ENCODE measurements at places on chromosomes 5 and 9. TPM values are rescaled to one million over a fixed set of nuclear protein-coding genes. Genes with fewer than 3 reads are reported as not detected.

- peak; percentile 32 for DNase-seq
These were observed 427.8 kb downstream of the KDM4C start for GRCh38 chr9:7185612-7186011.

DNA sequence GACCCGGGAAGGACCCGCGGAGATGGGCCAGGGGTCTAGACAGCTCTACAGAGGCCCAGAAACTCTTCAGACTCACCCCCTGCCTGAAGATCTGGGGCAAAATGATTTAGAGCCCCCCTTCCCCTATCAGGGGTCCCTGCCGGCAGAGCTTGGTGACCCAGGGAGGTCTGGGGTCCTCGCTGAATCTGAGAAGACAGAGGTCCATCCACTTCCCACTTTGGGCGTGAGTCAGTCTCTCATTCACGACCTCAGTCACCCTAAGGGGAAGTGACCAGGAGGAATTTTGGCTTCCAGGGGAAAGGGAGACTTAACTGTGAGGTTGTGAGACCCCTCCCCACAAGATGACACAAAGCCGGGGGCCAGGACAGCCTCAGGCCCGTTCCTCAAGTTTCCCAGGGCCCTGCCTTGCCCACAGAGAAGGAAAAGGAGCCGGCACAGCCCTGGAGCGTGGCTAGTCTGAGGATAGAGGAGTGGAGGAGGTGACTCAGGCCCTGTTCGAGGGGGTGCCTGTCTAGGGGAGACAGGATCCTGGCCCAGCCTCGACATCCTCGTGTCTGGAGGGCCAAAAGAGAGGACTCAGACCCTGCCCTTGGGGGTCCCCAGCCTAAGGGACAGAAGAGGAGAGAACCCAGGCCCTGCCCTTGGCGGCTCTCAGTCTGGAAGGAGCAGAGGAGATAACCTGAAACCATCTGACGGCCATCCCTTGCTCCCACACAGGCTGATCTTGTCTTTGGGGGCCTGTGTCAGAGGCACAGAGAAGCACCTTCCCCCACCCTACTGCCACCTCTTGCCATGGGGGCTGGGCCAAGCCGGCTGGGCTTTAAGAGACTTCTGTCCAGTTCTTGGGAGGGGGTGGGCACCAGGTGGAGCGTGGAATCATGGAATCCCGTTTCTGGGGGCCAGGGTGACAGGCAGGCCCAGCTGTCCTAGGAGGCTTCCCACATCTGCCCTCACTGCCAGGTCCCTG is 889 bp downstream of the PDLIM4 start:
- DNase-seq, result no peak

DNA sequence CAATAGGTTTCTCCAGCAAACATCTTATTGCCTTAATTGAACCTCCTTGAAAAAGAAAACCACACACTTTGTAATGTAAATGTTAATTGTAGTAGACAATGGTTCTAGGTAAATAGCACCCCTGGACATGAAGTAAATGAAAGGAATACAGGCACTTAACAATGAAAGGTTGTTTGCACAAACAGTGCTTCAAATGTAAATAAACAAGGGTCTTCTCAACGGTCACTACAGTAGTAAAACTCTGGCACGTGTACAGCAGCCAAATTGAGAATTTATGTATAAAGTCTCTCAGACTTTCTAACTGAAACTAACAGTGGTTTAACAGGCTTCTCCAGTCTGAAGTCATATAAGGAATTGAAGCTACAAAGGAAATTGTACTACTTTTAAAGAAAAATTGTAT is 218.3 kb downstream of the MEF2C start:
- DNase-seq, result no peak

DNA sequence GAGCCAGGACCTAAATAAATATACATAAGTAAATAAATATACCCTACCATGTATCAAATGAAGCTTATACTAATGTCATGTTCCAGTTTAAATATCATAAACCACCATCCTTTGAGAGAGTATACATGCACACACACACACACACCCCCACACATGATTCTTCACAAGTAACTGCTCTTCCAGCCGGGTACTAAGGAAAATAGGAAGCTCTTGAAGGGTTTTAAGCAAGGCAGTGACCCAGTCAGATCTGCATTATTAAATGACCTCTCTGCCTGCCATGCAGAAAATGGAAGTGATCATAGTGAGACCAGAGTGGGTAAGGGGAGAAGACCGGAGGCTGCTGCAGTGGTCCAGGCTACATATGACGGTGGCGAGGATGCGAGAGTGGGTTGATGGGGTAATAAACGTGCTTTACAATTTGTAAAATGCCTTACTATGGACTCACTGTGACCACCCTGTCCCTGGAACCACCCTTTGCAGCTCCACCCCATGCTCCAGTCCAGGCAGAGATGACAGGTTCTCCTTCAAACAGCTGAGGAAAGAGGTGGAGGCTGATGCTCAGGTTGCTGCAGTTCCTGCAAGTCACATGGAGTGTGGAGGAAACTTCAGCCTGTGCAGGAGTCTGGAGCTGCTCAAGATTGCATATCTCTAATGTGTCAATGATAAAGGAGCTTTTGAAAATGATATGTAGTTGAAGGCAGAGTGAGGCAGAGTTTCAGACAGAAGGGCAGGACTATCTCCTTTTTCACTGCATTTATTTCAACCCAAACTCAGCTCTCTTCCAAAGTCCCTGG is 38.8 kb upstream of the NDFIP1 start:
- DNase-seq, result no peak

GRCh38 chr9:118444403-118444802 is 740.2 kb downstream of the TLR4 start:
- no peak for DNase-seq

DNA sequence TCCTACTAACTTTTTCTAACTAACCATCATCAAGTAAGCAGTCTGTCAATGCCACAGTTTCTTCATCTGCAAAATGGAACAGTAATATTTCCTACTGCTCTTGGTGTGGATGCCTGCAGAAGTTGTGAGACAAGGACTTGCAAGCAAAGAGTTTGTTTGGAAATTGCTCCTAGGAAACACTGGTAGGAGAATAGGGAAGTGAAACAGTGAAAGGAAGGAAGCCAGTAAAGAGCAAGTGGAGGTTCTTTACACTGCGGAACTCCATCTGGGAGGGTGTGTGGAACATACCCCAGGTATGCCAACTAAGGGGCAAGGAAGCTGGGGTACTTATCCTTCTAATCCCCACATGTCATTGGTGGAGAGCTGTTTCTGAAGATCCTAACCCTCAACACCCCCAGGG is 119.9 kb downstream of the FOXD1 start:
- no peak for DNase-seq

- peak; percentile 85 for DNase-seq
These were observed 401.1 kb upstream of the TRPC7 start for GRCh38 chr5:136766456-136766855.

GRCh38 chr5:173411791-173412555 is 83.8 kb upstream of the STC2 start:
- no peak for DNase-seq

GRCh38 chr9:115357821-115358220 is 239.9 kb upstream of the TNC start:
- DNase-seq, result no peak

DNA sequence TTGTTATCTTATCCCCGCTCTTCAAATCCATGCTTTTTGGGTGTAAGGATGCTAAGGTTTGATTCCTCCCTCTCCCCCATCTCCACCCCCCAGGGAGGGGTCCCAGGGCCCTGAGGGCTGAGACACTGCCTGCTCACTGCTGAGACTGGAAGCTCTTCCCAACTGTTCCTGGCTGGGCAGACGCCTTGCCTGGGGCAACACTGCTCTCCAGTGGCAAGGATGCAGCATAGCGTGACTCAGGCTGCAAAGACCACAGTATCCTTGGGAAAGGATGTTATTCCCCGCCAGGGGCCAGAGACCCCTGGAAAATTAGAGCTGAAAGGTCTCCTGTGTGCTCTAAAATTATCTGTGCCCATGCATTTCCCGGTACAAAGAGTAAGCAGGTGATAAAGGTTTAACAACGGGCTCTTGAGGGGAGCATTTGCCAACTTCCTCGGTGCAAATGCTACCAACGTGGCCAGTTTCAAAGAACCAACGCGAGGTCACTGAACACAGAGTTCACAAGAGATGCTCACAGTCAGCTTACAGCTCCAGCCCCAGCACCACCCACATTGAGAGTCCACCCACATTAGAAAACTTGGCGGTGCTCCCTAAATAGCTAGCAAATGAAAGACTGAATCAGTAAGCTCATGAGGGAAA is 271.9 kb downstream of the NSG2 start:
- peak; percentile 48 for DNase-seq

- DNase-seq, result no peak
These were observed 50.1 kb upstream of the PWWP2A start for GRCh38 chr5:160169326-160169725.

- DNase-seq, result no peak
These were observed 13.1 kb downstream of the NR6A1 start for GRCh38 chr9:124758061-124758460.

GRCh38 chr5:71719063-71719964 is at the start of gene CARTPT:
CARTPT (plus strand) TSS chr5:71719275; CDS start chr5:71719294, 19 bp downstream.
- DNase-seq, result no peak

DNA sequence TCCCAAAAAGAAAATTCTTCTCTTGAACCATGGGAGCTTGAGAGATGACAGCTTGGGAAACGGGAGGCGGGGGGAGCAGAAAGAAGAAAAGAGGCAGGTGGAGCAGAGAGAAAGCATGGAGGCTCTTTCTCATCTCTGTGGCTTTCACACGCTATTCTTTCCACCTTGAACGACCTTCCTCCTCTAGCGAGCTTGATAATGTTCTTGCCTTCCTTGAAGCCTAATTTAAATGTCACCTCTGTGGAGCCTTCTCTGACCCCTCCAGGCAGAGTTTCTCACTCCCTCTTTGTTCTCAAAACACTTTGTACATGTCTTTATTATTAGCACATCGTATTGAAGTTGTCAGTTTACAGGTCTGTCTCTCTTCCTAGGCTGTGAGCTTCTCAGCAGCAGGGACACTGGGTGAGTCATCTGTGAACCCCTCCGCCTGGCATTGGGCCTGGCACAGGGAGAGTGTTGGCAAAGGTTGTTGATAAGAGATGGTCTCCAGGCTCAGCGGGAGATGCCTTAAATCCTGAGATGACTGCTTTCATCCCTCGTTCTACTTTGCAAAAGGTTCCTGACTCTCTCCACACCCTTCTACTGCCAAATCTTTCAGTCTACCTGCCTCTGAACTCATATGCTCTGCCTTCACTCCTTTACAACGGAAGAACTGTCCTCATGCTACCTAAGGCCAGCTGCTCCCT is 14.1 kb upstream of the STRBP start:
- DNase-seq, result peak; percentile 66

DNA sequence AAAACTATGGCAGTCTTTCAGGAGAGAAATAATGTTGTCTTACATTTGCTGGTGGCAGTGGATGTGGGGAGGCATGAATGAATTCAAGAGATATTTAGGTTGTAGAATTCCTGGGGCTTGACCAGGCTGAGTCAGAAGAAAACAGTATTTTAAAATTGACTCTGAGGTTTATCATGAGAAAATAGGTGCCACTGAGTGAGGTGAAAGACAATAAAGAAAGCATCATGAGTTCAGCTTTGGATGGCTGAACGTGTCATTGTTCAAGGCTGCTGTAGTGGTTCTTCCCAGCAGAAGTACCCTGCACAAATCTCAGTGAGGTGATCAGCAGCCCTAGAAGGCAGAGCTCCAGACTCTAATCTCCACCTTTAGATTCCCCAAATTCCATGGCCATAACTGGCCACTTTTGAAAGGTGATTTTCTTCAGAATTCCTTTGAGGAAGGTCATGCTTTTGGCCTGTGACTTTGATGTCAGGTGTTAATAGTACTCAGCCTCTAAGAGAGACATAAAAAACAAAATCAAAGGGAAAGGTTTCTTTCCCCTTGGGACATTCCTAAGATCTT is 395.4 kb downstream of the NTRK2 start:
- no peak for DNase-seq

DNA sequence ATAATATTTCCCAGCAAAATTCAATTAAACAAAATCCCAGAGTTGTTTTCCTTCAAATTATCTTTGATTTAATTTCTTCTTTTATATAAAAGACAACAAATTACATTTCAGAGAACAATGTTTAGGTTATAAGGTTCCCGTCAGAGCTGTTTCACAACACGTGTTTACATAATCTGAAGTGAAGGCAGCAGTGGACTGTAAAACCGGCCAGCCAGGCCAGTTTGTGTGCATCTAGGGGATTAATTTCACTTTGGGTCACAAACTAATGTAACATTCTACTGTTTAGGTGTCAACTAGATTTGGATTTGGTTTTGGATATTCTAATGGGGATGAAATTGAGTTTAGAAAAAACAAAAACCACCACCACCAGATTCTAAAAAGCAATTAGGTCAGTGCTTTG is 86.5 kb upstream of the PLPP1 start:
- no peak for DNase-seq

- no peak for DNase-seq
These were observed 289.2 kb upstream of the TMEM161B start for GRCh38 chr5:88557881-88558280.

- DNase-seq, result no peak
These were observed 88.8 kb downstream of the EGFLAM start for GRCh38 chr5:38347040-38347763.

DNA sequence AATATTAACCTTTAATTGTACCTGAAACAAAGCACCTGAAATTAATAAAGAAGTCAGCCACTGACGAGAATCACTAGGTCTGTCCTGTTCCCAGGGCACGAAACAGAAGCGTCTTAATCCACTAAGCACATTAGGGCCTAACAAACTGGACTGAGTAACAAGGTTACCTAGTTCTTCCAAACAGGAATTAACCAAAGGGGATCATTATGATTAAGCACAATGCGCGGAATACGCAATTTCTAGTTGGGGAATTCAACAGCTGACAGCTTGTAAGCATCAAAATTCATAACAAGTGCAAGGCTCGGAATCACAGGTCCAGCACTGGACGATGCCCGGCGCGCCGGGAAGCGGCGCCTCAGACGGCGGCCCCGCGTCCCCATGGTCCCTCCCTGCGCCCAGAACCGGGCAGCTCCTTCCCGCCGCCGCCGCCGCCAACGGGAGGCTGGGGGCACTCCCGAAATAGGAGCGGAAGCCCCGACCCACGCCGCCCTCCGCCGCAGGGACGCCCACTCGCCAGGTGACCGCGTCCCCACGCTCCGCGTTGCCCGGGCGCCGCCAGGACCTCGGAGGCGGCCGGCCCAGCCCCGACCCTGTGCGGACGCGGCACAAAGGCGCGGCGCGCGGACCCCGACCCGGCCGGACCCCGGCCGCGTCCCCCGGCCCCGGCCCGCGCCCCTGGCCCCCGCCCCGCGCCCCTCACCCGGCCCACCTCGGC is 898 bp downstream of the CAMSAP1 start:
- no peak for DNase-seq

- no peak for DNase-seq
These were observed 22.3 kb upstream of the GABRP start for GRCh38 chr5:170761048-170761707.

GRCh38 chr5:152113401-152113800 is 188.8 kb upstream of the GLRA1 start:
- DNase-seq, result no peak

GTF3C4 gene
- 26.9 TPM for total RNA-seq

IFNB1 gene
- not detected for total RNA-seq

CDH10 gene
- total RNA-seq, result 0.63 TPM

OBP2A gene
- total RNA-seq, result not detected

CLK4 gene
- total RNA-seq, result 25.0 TPM

OR1J2 gene
- total RNA-seq, result not detected

MEIKIN gene
- not detected for total RNA-seq

Measured in PC-9 (cell line).